Lung (tissue), 17 donors: ENCODE measurements at places on chromosomes 2 and 18.

- DNase-seq = no peak
Measured at GRCh38 chr2:231940795-231941194, 14.6 kb upstream of the NPPC start.

DNA sequence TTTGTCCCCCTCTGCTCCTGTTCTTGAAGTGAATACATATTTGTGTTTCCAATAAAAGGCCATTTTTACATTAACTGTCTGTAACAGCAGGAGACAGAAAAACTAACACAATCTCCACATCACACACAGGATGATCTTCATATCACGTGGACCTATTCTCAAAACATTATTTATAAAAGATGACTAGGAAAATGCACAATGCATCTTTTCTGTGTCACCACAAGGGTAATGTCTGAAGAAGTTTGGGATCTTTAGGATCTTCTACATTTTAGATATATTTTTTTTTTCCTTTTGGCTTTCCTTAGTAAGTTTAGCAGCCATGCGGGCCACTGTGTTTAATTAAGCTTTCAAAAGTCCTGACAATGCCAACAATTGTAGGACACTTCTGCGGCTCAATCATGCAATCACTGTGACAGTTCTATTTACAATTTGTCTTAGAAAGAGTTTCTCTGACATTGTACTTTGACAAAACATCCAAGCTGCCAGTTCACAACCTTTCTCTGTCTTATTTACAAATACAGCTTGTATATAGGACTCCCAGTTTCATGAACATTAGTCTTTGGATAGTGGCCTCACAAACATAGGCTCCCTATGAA, 12.3 kb downstream of the BCL11A start:
- no peak for DNase-seq

DNA sequence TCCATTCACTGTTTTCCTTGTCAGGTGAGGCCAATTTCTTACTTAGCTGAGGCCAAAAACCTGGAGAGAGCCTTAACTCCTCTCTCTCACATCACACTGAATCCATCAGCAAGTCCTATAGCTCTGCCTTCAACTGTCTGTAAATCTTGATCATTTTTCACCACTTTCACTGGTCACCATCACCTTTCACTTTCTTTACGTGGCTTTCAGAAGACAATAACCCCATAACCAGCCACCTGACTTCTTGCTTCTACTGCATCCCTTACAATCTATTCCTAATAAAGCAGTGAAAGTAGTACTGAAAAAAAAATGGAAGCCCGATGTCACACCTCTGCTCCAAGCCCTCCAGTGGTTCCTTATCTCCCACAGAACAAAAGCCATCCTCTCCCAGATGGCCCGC, 7.7 kb downstream of the LOXL3 start:
- DNase-seq = no peak

- DNase-seq = peak; percentile 23
Measured at GRCh38 chr2:169768262-169768995, 30.2 kb upstream of the SSB start.

GRCh38 chr2:28642796-28643195, 108.8 kb upstream of the PPP1CB start:
- DNase-seq = no peak

- DNase-seq = no peak
Measured at GRCh38 chr2:97963880-97964279, 31.9 kb downstream of the TMEM131 start.

DNA sequence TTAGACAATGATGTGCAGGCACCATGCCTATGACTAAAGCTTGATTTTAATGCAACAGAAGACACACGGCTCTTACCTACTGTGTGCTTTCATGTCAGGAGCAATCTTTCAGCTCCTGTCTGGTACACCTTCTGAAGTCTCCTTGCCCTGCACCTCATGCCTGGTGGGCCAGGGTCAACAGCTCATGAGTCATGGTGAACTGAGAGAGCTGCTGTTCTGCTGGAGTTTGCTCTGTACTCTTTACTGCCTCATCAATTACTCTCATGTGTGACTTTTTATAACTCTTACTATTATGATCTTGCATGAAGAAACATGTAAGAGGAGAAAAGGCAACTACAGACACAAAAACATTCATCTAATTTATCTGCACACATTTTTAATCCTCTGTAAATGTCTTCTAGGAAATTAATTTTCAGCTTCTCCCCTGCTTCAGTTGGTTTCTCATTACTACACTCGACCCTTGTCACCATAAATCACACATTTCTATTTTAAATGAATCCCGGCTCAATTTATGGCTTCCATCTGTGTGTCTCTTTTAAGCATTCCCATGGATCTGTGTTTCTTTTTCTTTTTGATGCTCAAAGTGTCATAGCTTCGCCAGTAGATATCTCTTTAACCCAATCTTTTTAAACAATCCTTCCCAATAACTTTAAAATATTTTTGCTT, 9.7 kb downstream of the SERPINB7 start:
- DNase-seq = no peak
